Stimulated activated CD4-positive, alpha-beta T cell treated with anti-CD3 and anti-CD28 coated beads, Interleukin-12 subunit alpha, Interleukin-12 subunit beta, amount 100 ng/mL, for 24 hours (primary cell): ENCODE measurements at places on chromosomes 4 and X.

- no peak for DNase-seq
These were observed 90.9 kb upstream of the LNX1 start for GRCh38 chr4:53682196-53682595.

- DNase-seq, result no peak
These were observed 7.9 kb downstream of the CXCL6 start for GRCh38 chr4:73844345-73844744.

GRCh38 chr4:108382751-108383150 is 214.0 kb upstream of the LEF1 start:
- no peak for DNase-seq

GRCh38 chrX:155334486-155335336 is at the start of gene CLIC2:
TSS of gene CLIC2 (minus strand) at chrX:155334614. CDS start at chrX:155334427, 187 bp downstream.
- no peak for DNase-seq

DNA sequence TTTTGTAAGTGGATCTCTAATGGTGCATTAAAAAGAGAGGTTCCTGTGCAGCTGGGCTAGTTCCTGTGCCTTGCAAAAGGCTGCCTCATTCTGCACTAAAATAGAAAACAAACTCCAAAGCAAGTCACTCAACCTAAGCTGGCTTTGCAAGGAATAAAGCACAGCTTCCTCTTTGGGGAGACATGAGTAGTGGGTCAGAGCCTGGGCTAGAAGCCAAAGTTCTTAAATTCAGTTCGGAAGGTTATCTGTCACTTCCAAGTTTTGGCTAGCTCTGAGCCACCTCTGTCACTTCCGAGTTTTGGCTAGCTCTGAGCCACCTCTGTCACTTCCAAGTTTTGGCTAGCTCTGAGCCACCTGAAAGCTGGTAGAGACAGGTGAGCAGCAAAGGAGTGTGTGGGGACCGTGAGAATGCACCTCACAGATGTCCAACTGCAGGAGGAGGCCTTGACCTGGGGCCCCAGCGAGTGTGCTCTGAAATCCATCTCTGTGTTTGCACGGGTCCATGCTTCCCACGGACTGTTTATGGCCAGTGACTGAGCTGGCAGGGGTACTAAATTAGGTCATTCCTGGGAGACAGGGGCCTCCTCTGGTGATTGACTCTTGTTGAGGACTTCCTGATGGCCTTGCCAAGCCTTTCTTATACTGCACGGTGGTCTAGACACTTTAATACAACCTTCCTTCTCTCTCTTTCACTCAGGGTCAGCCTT is 36.4 kb upstream of the MAMLD1 start:
- no peak for DNase-seq

DNA sequence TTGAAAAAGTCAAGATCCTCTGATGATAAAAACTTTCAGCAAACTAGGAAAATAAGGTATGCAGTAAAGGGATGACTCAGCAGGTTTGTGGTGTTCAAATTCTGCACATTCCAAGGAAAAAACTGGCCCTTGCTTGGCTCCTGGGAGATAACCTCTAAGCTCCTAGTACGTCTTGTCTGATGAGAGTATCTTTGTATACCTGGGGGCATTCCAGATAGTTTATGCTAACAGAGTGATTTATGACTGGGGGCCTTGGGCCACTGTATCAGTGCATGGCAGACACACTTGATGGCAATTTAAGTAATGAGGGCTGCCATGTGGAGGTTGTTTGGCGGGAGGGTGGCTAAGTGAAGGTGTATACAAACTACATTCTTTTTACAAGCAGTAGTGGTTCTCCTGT is 56.9 kb downstream of the NSG1 start:
- DNase-seq, result no peak

DNA sequence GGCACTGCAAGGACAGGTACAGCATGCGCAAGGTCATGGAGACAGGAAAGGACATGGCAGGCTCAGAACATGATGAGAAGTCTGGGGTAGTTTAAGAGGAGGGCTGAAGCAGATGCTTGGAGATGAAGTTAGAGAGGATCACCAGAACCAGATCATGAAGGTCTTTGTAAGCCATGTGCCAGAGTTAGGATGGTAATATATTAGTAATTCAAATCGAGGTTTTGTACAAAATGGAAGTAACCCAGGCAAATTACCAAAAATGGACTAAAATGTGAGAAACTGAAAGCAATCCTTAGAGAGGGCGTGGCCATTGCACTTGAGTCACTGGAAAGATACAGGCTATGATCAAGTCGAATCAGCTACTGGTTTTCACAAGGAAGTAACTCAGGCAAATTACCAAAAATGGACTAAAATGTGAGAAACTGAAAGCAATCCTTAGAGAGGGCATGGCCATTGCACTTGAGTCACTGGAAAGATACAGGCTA is 13.5 kb downstream of the RXFP1 start:
- no peak for DNase-seq

DNA sequence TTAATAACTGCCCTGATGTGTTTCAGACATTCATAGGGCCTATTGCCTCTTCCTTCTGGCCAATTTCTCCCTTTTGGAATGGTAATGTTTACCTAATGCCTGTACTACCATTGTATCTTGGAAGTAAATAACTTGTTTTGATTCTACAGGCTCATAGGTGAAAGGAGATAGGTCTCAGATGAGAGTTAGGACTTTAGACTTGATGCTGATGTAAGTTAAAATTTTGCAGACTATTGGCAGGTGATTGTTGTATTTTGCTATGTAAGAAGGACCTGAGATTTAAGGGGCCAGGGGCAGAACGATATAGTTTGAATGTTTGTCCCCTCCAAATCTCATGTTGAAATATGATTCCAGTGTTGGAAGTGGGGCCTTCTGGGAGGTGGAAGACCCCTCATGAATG is 215.5 kb downstream of the SLC39A8 start:
- DNase-seq, result no peak

GRCh38 chr4:107989162-107989536 is 540 bp upstream of the HADH start:
- no peak for DNase-seq

DNA sequence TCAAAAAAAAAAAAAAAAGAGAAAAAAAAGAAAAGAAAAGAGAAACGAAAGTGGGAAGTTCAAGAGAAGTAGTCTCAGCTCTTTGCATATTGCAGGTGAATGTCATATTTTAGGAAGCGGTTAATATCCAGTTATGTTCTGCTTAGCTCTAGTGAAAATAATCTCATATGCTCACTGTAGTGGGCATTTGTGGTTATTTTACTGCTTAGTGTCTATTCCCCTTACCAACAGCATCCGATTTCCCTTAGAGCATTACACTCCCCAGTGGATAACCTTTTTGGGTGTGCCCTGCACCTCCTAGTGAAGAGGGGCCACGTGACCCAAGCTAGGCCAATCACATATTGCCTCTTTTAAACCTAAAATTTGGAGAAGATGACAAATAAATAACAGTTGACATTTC is 111.2 kb upstream of the ZNF827 start:
- DNase-seq, result no peak

DNA sequence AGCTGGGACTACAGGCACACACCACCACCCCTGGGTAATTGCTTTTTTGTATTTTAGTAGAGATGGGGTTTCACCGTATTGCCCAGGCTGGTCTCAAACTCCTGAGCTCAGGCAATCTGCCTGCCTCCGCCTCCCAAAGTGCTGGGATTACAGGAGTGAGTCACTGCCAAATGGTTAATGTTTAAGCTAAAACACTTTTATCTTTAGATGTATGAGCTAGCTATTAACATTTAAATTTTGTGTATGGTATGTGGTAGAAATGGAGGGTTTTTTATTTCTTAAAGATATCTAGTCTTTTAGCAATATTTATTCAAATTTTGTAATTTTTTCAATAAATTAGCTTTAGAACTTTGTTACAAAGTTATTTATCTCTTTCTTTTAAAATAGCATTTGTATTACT is 1659.8 kb upstream of the ADGRL3 start:
- DNase-seq, result no peak

DNA sequence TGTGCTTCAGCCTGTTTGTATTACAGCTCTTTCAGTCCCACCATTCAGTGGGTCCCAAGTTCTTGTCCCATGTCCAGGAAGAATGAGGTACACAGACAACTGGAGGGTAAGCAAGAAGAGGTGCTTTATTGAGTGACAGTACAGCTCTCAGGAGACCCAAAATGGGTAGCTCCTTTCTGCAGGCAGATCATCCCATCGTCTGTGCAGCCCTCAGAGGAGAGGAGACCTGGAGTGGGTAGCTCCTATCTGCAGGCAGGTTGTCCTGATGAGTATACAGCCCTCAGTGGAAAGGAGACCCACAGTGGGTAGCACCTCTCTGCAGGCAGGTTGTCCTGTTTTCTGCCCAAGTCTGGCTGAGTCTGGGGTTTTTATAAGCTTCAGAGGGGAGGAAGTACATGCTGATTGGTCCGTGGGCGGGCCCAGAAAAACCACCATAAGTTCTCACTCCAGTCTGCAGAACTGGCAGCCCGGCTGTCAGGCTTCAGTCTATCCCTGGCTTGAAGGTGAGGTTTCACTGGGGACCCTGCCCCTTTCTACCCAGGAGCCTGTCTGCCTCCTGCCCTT is 18.0 kb downstream of the GRK4 start:
- no peak for DNase-seq

GRCh38 chrX:329291-329910 is 10.8 kb upstream of the GTPBP6 start:
- DNase-seq, result no peak

GRCh38 chrX:10245886-10246285 is 89.1 kb downstream of the CLCN4 start:
- no peak for DNase-seq

GRCh38 chr4:28444886-28445496 is 1584.3 kb downstream of the STIM2 start:
- DNase-seq, result no peak

- no peak for DNase-seq
These were observed 171.8 kb downstream of the SOWAHB start for GRCh38 chr4:76726176-76726575.

DNA sequence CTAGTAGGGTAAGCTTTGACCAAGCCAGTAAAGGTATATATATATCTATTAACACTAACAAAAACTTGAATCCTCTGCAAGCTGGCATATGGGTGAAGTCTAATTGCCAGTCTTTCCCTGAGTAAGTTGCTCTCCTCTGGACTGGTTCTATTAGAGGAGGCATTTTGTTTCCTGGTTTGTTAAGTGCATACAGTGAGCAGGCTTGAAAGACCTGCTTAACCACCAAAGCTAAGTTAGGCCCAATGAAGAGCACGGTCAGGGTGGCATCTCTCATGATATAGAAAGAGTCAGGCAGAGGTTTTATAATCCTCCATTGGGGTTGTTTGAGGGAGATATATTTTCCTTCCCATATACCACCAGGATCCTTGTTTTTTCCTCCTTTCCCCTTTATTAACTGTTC is 9.6 kb upstream of the AREG start:
- DNase-seq, result no peak

DNA sequence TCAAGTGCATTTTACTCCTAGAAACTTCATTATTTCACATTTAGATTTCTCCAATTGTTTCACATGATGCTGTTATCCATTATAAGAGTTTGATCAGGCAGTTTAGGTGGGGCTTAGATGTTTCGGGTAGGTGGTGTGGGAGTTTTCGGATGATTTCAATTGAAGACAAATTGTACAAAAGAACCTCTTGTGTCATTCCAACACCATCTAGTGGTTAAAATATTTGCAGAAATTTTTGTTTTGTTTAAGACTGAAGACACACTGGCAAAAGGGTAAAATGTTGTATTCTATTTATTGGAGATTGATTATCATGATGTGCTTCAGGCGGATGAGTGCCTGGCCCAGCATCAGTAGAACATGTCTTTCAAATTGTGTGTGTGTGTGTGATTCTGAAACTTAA is 212.7 kb downstream of the SH3BGRL start:
- DNase-seq, result no peak

- DNase-seq, result no peak
These were observed 126.6 kb downstream of the TET2 start for GRCh38 chr4:105273230-105273629.

DNA sequence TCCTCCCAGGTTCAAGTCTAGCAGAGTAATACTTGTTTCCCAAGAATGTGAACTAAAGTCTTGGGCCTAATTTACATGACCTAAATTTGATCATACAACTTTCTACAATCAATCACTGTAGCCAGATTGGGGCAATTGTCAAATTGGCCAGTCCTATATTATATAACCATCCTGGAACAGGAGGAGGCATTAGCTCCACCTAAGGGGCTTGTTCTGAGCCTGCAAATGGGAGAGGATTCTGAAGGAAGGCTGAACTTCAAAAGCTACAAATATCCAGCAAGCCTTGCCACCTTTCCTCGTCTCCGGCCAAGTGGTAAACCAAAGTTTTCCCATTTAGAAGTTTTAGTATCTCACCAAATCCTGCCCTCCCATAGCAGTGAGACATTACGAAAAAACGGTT is 1289.6 kb upstream of the TENM3 start:
- DNase-seq, result no peak

DNA sequence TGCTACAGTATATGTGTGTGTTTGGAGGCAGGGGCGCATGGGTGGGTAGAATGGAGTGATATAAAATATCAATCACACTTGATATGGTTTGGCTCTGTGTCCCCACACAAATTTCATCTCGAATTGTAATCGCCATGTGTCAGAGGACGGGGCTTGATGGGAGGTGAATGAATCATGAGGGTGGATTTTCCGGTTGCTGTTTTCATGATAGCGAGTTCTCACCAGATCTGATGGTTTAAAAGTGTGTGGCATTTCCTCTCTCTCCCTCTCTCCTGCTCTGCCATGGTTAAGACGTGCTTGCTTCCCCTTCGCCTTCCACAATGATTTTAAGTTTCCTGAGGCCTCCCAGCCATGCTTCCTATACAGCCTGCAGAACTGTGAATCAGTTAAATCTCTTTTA is 14.8 kb downstream of the SOWAHB start:
- DNase-seq, result no peak

DNA sequence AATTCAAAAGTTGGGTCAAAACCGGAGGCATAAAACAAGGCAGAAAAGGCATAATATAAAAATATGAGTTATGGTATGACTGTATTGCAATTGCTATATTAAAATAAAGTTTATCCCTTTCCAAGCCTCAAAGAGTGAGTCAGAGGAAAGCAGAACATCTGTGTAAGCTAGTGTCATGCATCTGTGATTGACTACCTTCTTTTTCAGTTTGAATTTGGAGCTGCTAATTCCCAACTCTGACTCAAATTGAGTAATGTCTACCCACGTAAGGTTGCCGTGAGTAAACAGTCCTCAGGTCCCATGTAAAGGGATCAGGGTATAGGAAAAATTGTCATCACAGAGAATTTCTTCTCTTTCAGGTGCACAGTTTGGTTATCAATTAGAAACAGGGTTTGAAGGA is 6.5 kb upstream of the SLITRK4 start:
- no peak for DNase-seq

- DNase-seq, result no peak
These were observed 1495.5 kb downstream of the PCDH18 start for GRCh38 chr4:136036744-136037143.

DNA sequence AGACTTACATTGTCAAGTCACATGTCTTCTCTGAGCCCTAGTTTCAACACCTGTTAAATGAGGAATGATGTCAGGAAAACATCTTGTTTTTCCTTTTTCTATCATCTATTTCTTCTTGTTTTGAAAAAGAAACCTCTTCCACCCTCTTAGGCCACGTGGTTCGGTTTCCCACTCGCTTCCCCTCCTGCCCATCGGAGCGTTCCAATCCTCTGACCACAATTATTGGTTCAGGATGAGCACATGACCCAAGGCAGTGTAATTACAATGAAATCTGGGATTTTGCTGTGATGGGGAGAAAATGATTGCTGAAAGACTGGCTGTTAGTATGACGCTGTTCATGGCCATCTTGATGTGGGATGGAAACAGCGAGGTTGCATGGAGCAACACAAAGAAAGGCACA is 186.7 kb downstream of the UNC5C start:
- DNase-seq, result no peak

- no peak for DNase-seq
These were observed 680.1 kb upstream of the GRIA3 start for GRCh38 chrX:122504026-122504425.
